ENCODE measurements at places on chromosomes 2 and 18.
A peak's percentile ranks its signal among the peaks of the same experiment; 100 is the strongest.

GRCh38 chr2:25982273-25982967, at the start of gene KIF3C:
KIF3C (minus strand) TSS chr2:25982497; CDS start chr2:25981917, 580 bp downstream.
- DNase-seq = peak; percentile 89

DNA sequence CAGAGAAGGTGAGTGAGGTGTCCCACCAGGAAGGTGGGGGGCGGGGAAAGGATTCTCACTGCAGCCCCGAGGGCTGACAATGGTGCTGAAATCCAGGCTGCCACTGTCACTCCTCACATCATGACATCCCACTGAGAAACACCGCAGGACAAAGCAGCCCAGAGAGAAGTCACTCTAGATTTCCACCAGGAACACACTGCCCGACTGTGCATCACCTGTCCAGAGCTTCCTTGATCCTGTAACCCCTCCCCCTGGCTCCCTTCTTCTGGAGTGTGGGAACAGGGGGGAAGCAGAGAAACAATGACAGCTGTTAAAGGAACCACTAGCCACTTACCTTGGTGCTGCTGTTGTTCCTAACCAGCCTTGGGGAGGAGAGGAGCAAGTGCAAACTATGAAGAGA, 69.9 kb downstream of the MRO start:
- no peak for DNase-seq

DNA sequence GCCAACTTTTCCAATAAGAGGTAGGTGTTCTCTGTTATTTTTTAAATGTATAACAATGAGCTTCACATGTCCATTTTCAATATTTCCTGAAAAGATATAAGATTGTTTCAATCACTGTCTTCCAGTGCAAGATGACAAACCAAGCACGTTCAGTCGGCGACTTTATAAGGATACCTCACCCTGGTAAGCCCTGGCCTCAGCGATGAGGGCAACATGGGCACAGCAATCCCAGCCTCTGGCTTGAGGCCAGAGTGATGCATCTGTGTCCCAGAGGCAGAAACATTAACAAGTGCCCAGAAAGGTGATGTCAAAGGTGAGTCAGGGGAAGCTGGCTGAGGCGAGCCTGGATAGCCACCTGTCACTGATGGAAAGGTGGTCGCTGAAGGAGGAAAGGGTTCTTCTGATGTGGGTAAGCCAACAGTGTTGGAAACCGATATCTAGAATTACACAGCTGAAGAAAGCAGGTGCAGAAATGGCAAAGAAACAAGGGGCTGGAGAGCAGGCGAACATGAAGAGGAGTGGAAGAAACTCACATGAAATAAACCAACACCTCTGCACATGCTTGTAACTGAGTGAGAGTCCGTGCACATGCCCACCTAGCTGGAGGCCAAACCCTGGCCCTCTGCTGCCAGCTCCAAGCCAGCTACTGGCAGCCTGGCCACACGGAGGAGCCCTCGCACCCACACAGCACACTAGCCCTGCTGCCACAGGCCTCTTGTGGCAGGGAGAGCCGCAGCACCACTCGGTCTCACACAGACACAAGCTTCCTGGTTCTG, 65.5 kb downstream of the FBXO15 start:
- DNase-seq = peak; percentile 88

DNA sequence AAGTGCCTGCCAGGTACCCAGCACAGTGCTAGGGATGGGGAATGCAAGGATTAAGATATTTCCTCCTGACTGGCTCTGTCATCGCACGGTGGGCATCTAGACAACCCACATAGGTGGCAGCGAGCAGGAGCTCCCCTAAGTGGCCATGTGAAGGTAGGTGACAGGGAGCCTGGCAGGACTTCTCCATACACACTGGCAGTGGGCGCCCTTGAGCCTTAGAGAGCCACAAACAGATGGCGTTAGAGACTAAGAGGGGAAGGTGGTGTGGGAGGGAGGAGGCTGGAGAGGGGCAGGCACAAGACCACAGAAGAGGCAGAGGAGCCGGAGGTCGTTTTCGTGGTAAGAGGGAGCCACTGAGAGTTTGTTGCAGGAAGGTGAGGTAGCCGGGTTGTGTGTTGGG, 15.2 kb downstream of the PRELID3A start:
- DNase-seq = no peak

- peak; percentile 81 for DNase-seq
Measured at GRCh38 chr2:105604938-105605337, 139.8 kb upstream of the NCK2 start.
